Glomerular endothelial cell (primary cell): ENCODE measurements at places on chromosomes 1 and 21.

DNA sequence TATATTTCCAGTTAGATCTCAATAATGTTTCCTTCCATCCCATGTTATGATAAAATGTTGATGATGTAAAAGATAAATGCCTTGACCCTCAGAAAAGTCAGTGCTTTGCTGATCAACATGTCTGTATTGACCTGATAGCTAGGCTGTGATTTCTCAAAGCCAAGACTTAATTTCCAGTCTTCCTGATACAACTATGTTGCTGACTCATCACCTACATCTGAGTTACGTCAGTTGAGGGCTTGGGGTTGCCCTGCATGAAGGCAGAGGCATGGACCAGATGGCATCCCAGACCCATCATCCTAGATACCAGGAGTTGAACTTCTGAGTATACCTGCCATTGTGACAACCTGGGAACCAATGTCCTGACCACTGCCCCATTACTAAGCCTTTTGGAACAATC lies 4.8 kb downstream of the LCE1D start:
- no peak for DNase-seq

GRCh38 chr21:28758042-28758882 lies 234.4 kb downstream of the LTN1 start:
- DNase-seq, result no peak

DNA sequence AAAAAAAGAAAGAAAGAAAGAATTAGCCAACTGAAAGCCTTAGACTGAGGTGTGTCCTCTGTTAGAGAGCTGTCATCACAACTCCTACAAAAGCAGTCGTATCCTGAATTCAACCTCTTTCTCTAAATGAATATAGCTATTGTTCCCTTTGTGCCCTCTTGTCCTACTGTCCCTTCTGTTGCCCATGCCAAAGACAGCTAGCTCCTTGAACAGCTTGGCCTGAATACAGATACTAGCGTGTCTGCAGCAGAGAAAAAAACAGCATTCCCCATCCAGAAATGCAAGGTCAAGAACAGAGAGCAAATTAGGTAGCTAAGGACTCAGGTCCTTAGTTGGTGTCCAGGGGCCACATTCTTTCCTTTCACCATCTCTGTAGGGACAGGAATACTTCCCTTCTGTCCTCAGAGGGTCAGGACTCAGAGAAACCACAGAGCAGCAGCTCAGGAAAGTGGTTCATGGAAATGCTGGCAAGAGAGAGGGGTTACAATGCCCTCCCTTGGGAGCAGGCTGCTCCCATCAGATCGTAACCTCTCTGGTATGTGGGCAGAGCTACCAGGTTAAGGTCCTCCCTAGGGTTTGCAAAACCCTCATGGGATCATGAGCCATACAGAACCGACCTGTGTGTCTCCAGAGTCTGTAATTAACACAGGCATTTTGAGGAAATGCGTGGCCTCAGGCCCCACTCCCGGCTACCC lies 1.8 kb upstream of the ZBTB48 start:
- no peak for DNase-seq

DNA sequence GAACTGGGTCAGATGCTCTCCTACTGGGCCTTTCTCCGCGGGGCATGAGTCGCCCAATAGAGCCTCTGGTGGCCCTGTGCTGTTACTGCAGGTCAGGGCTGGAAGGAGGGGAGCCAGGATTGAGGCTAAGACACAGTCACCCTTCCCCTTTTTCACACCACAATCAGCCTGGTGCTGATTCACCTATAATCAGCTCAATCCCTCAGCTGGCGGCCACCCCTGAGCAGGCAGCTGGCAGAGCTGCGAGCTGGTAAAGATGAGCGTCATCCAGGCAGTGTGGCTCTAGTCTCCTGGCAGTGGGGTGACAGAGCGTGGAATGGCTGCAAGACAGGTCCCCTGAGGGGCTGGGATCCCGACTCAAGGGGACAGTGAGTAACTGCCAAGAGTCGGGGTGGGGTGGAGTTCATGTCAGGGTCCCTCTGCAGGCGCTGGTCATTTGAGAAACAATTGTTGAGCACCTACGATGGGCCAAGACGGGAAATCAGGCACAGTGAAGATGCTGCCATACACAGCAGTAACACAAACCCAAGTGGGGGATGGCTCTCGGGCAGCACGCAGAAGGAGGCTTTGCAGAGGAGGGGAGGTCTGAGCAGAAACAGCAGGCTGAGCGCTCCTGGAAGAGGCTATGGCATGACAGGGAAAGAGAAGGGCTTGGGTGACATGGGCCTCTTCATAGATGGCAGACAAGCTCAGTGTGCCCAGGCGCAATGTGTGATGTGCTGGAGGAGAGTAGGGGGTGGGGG lies 21.8 kb downstream of the ATF3 start:
- DNase-seq, result no peak

GRCh38 chr1:46302641-46303037 lies 777 bp downstream of the LRRC41 start:
- no peak for DNase-seq

DNA sequence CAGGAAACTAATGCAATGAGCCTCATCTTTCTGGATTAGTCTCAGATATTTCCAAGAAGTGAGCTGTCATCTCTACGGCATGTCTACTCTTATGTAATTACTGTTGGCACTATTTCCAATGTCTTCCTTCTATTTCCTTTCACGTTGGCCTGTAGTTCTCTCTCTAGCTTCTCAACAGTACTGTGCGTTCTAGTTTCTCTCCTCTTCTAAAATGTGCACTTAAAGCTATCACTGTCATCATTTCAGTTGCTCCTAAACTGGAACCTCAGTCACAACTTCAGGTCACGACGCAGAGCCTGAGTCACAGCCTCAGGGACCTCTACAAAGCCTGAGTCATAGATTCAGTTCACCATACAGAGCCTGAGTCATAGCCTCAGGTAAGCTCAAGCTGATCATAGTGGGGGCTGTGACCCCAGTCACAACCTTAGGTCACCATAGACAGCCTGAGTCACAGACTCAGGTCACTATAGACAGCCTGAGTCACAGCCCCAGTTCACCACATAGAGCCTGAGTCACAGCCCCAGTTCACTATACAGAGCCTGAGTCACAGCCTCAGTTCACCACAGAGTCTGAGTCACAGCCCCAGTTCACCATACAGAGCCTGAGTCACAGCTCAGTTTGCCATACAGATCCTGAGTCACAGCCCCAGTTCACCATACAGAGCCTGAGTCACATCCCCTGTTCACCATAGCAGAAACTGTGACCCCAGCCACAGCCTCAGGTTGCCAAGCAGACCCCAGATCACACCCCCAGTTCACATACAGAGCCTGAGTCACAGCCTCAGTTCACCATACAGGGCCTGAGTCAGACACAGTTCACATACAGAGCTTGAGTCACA lies 13.0 kb downstream of the WNT9A start:
- no peak for DNase-seq

- DNase-seq, result no peak
Measured at GRCh38 chr1:94440088-94440487, 21.9 kb downstream of the ABCD3 start.

DNA sequence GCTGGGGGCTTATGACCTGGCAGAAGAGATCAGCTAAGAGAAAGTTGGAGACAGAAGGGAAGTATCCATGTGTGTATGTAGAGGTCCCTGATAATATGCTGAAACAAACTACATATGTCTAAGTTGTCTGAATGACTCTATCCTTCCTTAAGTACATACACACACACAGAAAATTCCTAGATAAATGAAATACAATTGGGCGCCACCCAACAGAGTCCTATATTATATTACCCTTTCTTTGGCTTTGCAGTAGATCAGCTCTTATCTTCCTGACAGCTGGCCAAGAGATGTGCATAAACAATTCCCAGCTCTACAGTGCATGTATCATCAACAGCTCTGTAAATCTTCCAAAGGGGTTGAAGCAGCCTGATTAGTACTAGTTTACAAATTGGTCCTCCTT lies 40.1 kb downstream of the SORT1 start:
- DNase-seq, result no peak

GRCh38 chr1:17696417-17697301 lies 58.5 kb upstream of the ACTL8 start:
- DNase-seq, result peak; percentile 18

DNA sequence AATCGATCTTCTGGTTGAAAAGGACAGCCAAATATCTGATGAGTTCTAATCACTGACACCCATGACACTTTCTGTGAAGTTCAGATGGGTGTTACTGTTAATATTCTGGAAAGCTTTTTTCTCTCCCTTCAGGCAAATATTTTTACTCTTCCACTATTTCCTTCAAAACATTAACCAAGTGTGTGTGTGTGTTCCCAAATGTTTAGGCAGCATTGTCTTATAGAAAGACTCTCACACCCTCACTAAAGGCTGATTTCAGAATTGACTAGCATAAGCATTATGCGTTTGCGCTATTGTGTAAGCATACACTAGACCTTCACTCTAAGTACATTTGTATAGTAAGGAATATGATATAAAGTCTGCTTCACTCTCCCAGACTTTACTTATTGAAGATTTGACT lies 24.7 kb downstream of the WARS2 start:
- no peak for DNase-seq

GRCh38 chr1:222994511-222995235 lies 148.4 kb downstream of the TLR5 start:
- DNase-seq, result peak; percentile 58

DNA sequence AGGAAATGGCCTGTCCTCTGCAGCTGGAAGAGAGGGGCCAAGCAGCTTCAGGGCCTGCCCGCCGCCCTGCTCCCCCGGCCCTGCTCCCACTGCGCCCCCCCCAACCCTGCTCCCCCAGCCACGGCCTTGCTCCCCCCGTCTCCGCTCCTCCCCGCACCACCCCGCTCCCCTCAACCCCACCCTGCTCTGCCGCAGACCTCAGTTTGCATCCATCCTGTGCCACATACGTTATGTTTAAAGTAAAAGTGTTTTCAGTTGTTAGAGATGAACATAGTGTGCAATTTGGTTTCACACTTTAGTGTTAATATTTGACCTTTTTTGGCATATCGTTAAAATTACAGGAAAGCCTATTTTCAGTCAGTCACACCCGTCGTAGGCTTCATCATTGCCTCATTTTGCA lies 34.1 kb upstream of the DIP2A start:
- no peak for DNase-seq

DNA sequence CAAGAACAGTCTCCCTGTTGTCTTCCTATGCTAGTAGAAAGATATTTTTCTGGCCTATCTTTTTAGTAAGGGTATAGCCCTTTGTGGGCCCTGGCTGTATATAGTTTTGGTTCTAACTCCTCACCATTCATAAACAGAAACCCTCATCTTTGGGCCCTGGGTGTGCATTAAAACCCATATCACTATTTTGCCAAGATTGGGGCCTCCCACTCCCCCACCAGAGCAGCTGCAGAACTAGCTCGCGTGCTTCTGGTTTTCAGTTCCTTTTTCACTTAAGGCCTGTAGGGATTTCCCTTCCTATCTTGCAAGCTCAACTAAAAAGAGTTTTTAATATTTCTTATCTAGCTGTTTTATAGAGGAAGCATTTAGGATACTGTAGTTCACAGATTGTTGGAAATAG lies 106.4 kb downstream of the RGL1 start:
- no peak for DNase-seq

GRCh38 chr1:113552244-113552643 lies 161.9 kb downstream of the MAGI3 start:
- DNase-seq, result no peak

DNA sequence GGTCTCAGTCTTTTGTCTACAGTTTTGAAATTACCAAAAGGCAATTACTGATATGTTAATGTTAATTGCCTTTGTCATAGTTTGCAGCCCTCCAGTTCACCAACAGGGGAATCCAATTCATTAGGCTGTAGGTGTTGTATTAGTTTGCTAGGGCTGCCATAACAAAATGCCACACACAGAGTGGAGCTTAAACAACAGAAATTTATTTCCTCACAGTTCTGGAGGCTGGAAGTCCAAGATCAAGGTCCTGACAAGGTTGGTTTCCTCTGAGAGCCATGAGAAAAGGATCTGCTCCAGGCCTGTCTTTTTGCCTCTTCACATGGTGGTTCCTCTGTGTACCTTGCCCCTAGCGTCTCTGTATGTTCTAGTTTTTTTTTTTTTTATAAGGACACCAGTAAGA lies 1.3 kb downstream of the RTCA start:
- no peak for DNase-seq

DNA sequence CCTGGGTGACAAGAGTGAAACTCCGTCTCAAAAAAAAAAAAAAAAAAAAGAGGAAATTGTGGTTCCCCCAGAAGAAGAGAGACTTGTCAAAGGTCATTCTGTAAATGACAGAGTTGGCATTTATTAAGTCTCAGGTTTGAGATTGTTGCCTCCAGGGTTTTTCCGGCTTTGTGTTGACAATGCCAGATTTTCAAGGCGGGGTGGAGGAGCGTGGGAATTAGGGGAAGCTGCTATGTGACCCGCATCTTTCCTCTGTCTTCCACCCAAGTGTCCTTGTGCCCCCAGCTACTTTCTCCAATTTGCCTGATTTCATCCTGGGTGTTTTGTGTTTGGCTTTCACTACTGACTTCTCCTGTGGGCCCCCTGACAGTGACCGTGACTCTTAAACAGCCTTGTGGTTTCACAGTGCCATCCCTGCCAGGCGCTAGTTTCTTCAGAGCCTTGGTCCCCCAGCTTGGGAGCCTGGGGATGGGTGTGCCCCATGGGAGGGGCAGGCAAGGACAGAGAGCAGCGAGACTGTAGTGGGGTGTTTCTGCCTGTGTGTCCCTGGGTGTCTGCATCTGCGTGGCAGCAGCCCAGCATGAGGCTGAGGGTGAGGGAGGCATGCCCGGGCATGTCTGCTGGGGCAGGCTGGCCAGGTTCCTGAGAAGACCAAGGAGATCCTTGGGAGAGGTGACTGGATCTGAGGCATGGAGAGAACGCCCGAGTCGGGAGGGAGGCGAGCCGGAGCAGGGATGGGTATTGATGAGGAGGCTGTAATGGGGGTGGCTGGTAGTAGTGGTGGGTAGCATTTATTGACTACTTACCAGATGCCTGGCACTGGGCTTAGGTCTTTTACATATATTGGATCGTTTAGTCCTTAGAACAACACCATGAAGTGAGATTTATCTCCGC lies 46.3 kb downstream of the IER5 start:
- no peak for DNase-seq

DNA sequence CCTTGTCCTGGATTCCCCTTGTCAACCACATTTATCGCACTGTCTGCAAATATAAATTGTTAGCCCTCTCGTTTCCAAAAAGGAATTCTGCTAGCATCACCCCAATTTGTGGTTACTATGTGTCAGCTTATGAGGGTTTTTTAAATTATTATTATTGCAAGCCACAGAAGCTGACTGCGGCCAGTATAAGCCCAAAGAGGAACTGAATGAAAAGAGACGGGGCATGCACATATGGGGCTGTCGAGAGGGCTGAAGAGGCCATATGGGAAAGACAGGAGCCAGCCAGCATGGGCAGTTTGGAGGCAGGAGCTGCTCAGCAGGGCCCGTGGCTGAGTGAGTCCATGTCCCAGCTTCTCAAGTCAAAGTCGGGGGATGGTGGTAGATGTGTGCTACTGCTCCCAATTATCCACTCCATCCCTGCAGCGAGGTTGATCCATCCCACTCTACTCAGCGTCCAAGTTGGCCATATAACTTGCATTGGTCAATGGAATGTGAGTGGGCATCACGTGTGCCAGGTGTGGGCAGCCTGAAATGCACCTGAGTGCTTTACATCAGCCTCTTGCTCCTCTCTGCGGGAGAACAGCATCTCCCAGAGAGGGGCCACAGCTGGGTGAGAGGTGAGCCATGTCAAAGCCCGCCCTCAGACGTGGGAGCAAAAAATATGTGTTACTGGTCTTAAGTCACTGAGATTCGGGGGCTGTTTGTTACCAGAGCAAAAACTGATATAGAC lies 37.6 kb upstream of the LDLRAP1 start:
- no peak for DNase-seq
